ENCODE measurements at places on chromosomes 1 and 21. TPM values are rescaled to one million over a fixed set of nuclear protein-coding genes. Genes with fewer than 3 reads are reported as not detected.
A peak's percentile ranks its signal among the peaks of the same experiment; 100 is the strongest.

DNA sequence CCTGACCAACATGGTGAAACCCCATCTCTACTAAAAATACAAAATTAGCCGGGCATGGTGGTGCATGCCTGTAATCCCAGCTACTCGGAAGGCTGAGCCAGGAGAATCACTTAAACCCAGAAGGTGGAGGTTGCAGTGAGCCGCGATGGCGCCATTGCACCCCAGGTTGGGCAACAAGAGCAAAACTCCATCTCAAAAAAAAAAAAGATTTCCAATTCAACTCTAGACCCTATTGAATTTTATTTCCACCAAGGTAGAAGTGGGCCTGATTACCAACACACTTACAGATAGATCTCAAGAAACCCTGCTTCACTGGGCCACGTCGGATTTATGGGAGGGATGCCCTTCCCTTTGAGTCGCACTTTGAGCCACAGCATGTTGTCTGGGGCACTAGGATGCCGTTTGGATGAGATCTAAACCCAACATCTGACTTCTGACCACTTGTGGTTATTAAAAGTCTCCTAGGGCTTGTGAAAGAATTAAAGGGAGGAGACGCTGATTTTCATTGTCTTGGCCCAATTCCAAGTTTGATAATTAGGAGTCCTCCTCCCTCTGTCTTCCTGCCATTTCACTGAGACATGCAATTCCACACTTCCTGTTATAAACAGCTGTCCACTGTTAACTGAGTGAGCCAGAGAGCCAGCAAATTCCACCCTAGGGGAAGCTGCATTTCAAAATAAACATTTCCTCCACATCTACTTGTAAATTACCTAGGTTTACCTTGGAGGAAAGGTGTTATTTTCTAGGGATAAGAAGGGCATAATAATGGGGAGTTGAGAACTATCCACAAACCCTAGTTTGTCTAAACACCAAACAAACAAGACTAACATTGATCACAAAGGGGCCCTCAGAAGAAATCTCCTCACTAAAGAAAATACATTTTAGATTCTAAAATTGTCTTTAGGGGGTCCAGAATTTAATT is 5.2 kb upstream of the RERE start:
- H3K4me3 ChIP-seq: no peak overlapping the region
- H3K27ac ChIP-seq: no peak overlapping the region
- no peaks in the 10 kb centered on the region for H3K36me3 ChIP-seq
- no peaks in the 10 kb centered on the region for H3K4me1 ChIP-seq
- no peak for DNase-seq
- H3K27me3 ChIP-seq: no peaks in the 10 kb centered on the region

GRCh38 chr1:45266151-45266801 is 59.9 kb upstream of the ZSWIM5 start:
- peak; percentile 88 for DNase-seq
- peaks cover 8% of the 10 kb centered on the region for H3K4me1 ChIP-seq
- no peaks in the 10 kb centered on the region for H3K27me3 ChIP-seq

- no peaks in the 10 kb centered on the region for H3K4me1 ChIP-seq
- no peak overlapping the region for H3K4me3 ChIP-seq
- H3K36me3 ChIP-seq: no peaks in the 10 kb centered on the region
- no peaks in the 10 kb centered on the region for H3K27me3 ChIP-seq
Observed at GRCh38 chr1:24216276-24217074, 29.4 kb upstream of the IFNLR1 start.

- H3K4me1 ChIP-seq: no peaks in the 10 kb centered on the region
- no peak overlapping the region for H3K27ac ChIP-seq
- no peak for DNase-seq
- H3K4me3 ChIP-seq: no peak overlapping the region
- no peaks in the 10 kb centered on the region for H3K36me3 ChIP-seq
Observed at GRCh38 chr1:228061411-228062084, 21.0 kb upstream of the ARF1 start.

PTGFR gene
- 2.0 TPM for total RNA-seq

CHIT1 gene
- total RNA-seq: not detected

DOCK7 gene
- total RNA-seq: 41.7 TPM

GRCh38 chr1:160087118-160087662 is 5.9 kb downstream of the KCNJ9 start:
- H3K27ac ChIP-seq: no peak overlapping the region
- peaks cover 4% of the 10 kb centered on the region for H3K4me1 ChIP-seq
- H3K36me3 ChIP-seq: no peaks in the 10 kb centered on the region
- H3K4me3 ChIP-seq: no peak overlapping the region
- H3K27me3 ChIP-seq: no peaks in the 10 kb centered on the region

- DNase-seq: no peak
- no peak overlapping the region for H3K27ac ChIP-seq
- H3K27me3 ChIP-seq: no peaks in the 10 kb centered on the region
Observed at GRCh38 chr1:200411406-200412257, 1.8 kb upstream of the ZNF281 start.

GRCh38 chr1:235583511-235584001 is 66.0 kb downstream of the GNG4 start:
- no peak overlapping the region for H3K4me3 ChIP-seq
- peaks cover 11% of the 10 kb centered on the region for H3K4me1 ChIP-seq
- H3K36me3 ChIP-seq: no peaks in the 10 kb centered on the region
- DNase-seq: peak; percentile 38
- no peak overlapping the region for H3K27ac ChIP-seq

GRCh38 chr1:189424746-189425331 is 1052.8 kb downstream of the BRINP3 start:
- DNase-seq: no peak
- H3K36me3 ChIP-seq: no peaks in the 10 kb centered on the region
- H3K4me3 ChIP-seq: no peak overlapping the region
- H3K27ac ChIP-seq: no peak overlapping the region
- no peaks in the 10 kb centered on the region for H3K27me3 ChIP-seq
